ENCODE measurements at places on chromosomes 7 and 10.

DNA sequence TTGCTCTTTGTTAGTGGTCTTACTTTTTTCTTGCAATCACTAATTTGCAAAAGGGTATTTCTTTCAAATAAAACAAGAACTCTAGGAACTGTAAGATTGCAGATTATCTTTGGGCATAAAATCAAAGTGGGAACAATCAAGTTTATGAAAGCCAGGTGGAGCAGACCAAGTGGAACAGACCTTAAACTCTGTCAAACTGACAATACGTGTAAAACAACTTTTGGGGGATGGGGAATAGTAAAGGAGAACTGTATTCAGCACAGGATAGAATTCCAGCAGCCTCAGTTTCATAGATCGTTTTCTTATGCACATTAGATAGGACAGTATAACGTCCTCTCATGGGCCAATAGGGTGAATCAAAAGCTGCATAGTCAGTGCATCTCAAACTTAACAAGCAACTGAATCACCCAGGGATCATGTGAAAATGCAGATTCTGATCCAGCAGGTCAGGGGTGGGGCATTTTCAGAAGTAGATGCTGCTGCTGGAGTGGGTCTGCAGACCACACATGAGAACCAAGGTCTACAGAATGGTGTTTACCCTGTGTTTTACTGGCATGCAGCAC lies 120.7 kb downstream of the PIP4K2A start:
- no peak for DNase-seq

DNA sequence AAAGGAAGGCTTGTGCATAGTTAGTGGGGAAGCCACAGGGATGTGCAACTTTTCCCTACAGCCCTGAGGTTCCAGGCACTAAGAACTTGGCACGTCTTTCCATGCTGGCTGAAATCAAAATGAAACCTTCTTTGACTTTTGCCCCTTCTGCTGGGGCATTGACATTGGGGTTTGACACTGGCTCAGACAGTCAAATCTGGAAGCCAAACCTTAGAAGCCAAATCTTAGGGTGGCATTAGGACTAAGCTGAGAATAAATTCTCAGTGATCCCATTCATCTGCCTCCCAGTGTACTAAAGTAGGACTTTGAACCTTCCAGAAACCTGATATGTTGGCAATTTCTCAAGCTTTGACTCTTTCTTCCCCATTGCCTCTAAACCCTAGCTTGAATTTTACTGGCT lies 31.3 kb upstream of the INSYN2A start:
- no peak for DNase-seq

DNA sequence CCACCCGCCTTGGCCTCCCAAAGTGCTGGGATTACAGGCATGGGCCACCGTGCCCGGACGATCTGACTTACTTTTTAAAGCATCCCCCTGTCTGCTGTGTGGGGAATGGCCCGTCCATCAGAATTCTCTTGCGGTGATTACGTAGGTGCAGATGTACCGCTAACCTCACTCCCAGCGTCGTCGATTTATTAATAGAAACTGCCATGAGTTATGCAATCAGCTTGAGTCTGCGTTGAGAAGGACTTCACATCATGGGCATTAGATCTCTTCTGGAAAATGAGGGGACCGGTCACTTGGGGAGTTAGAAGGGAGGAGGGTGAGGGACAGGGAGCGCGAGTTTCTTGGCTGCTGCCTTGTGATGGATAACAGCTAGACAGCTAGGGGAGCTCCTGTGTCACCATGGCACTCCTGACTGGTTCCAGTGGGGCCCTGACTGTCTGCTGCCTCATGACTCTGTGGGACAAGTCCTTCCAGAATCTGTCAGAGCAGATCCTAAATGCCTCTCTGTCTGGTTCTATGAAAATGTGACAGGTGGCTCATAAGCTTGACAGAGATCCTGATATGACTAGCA lies 35.2 kb downstream of the POR start:
- no peak for DNase-seq

GRCh38 chr10:103396789-103397087 lies 312 bp downstream of the PDCD11 start:
- no peak for DNase-seq

DNA sequence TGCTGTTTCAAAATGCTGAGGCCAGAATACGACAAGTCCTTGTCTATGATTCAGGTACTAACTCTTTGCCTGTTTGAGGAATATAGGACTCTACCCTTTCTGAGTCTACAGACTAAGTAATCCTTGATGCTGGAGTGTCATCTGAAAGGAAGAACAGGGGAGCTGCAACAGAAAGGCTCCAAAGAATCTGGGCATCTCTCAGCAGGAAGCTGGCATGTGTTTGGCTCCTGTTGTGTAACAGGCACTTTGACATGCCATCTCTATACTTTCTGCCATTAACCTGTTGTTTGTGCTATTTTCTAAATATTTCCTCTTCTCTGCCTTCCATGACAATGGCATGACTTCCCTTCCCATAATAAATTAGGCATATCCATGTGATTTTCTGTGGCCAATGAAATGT lies 409.5 kb downstream of the ADRA2A start:
- no peak for DNase-seq
